ENCODE measurements at places on chromosomes 11 and 22.
A peak's percentile ranks its signal among the peaks of the same experiment; 100 is the strongest.

DNA sequence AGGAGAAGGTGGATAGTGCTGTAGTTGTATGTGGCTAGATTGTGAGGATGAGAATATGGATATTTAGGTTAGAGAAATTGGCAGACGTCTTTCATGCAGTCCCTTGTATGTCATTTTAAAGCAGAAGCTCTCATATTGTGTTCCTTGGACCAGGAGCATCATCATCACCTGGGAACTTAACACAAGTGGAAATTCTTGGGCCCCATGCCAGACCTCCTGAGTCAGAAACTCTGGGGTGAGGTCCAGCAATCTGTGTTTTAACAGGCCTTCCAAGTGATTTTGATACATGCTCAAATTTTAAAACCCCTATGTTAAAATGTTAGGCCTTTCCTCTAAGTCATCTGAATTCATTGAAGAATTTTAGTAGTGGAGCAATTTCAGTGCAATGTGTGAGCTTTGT is 34.8 kb downstream of the JHY start:
- DNase-seq: no peak

DNA sequence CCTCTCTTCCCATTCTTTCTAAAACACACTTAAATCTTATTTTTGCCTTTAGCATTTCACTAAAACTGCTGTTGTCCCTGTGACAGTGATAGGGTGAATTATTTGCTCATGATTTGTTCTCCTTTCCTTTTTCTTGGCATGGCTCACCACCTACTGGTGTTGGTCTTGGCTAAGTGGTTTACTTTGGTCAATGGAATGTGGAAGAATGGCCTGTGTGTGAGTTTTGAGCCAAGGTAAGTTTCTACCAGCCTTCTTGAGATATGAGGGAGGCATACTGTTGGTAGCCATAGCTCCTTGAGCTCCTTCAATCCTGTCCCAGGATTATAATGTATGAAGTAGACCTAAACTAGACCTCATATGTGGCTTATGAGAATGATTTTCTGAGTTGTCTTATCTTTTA is 506.3 kb upstream of the RAG2 start:
- no peak for DNase-seq

- DNase-seq: peak; percentile 9
Observed at GRCh38 chr11:95229199-95229992, 1.6 kb downstream of the SESN3 start.

GRCh38 chr22:37275134-37275533 is 7.2 kb upstream of the CYTH4 start:
- DNase-seq: no peak

- no peak for DNase-seq
Observed at GRCh38 chr11:46389450-46390330, 1.9 kb downstream of the CHRM4 start.

DNA sequence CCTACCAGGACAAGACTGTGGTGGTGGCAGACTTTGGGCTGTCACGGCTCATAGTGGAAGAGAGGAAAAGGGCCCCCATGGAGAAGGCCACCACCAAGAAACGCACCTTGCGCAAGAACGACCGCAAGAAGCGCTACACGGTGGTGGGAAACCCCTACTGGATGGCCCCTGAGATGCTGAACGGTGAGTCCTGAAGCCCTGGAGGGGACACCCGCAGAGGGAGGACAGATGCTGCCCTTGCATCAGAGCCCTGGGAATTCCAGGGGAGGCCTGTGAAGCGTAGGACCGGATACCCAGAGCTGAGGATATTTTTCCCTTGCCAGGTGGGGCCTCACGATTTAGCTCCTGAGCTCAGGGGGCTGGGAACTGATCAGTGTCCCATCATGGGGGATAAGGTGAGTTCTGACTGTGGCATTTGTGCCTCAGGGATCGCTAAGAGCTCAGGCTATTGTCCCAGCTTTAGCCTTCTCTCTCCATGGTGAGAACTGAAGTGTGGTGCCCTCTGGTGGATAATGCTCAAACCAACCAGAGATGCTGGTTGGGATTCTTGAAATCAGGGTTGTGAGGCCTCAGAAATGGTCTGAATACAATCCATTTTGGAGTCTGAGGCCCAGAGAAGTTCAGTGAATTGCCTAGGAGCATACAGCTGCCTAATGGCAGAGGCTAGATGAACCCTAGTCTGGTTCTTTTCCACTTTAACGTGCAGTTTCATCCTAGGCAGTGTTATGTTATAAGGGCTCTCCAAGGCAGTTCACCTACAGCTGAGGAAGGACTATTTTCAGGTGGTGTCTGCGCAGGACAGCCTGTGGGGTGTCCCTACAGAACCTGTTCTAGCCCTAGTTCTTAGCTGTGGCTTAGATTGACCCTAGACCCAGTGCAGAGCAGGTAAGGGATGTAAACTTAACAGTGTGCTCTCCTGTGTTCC is 19.5 kb downstream of the PIK3IP1 start:
- no peak for DNase-seq

GRCh38 chr11:60498853-60499252 is 6.3 kb downstream of the MS4A12 start:
- DNase-seq: no peak

DNA sequence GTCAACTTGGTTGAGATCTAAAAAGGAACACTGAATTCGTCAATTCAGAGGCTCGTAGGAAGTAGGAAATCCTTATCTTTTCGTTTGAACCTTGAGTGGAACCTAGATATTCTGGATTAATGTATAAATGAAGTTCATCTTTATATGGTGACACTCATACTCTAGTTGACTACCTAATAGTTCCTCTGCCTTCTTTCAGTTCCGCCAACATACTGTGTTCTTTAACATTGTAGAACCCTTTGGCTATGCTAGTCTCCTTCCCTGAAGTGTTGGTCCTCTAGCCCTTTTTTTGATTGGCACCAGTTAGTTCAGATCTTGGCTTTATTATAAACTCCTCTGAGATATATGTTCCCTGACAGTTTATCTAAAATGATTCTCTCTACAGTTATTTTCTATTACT is 1.5 kb downstream of the ATM start:
- DNase-seq: no peak

DNA sequence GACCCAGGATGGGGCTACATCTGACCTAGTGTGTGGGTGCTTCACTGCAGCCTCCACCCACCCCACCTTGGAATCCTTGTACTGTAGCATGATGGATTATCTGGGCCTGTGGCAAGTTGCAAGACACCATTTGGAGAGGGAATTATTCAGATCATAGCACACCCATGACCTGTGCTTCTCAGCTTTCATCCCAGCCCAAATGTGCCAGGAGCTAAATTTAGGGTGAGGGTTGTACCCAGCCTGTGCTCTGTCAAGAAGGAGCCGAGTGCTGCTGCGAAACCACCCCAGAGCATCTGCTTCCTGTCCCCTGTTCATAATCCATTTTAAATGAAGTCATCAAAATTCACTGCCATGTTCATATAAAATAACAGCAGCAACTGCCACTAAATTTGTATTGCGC is 394.5 kb downstream of the SHANK2 start:
- DNase-seq: no peak

DNA sequence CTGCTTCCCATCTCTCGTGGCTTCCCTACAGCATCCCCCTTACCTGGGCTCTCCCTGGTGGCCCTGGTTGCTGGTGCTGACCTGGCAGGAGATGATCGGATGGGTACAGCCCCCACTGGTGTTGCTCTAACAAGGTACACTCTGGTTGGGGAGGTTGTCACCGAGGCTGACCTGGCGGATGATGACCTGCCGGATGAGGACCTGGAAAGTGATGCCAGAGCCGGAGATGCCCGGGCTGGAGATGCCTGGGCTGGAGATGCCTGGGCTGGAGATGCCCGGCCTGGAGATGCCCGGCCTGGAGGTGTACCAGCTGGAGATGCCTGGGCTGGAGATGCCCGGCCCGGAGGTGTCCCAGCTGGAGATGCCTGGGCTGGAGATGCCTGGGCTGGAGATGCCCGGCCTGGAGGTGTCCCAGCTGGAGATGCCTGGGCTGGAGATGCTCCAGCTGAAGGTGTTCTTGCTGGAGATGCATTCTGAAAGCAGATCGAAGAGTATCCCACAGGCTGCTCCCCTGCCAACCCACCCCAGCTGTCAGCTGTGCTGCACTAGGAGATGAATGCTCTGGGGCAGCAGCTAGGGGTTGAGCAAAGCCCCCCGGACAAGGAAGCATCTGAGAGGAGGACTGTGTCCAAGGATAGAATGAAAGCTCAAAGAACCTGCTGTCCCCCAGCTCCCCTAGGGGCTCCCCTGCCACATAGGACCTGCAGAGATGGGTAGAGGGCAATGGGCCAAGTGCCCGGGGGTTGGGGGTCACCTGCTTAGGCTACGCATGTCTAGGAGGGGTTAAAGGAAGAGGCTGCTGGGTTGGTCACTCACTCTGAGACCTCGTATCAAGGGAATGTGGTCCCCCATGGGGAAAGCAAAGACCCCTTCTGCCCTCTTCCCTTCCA is 10.6 kb downstream of the TMPRSS13 start:
- no peak for DNase-seq

GRCh38 chr11:87892291-87892690 is 283.0 kb downstream of the RAB38 start:
- DNase-seq: no peak

GRCh38 chr22:48299124-48299523 is 1528.5 kb downstream of the BRD1 start:
- DNase-seq: no peak

DNA sequence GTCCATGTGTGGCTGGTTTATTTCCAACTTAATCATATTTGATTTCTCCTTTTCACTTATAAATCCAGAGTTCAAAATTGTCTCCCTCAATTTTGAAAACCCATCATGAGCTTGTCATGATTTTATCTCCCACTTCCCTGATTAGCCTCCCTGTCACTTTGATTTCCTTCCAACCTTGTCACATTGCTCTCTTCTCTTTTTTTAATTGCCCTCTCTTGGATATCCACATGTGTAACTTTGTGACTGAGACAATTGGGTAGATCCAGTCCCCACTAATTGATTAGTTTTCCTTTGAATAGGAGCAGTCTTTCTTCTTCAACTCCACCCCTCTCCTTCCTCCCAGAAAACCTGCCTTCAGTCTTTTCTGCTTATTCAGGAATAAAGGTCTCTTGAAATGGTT is 2.4 kb downstream of the TEF start:
- no peak for DNase-seq

DNA sequence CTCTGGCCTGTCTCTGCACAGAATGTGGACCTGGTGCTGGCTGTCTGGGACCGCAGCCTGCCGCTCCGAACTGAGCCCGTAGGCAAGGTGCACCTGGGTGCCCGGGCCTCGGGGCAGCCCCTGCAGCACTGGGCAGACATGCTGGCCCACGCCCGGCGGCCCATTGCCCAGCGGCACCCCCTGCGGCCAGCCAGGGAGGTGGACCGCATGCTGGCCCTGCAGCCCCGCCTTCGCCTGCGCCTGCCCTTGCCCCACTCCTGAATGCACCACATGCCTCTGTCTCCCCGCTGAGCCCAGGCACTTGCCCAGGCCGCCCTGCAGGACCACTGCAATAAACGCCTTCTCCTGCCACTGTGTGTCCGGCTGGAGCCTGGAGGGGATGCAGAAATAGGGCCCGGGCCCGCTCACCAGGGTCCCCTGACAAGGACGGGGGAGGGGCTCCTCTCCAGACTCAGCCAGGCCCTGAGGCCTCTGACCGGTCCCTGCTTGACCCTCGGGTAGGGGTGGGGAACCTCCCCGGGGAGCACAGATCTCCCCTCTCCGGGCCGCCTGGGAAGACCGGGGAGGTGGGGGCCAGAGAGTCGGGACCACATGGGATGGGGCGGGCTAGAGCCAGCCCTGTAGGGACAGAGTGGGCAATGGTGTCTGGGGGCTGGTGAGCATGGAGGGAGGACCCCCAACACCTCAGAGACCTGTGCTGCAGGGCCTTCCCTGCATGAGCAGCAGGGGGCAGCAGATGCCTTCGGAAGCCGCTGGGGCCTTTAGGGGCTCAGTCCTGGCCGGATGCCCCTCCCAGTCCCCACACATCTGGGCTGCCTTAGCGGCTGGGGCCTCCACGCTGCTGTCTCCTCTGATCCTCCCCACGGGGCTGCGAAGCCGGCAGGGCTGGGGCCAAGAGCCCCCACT is 1.4 kb upstream of the TNNI2 start:
- peak; percentile 75 for DNase-seq

- DNase-seq: peak; percentile 52
Observed at GRCh38 chr11:107799218-107799859, 59.2 kb downstream of the SLC35F2 start.

DNA sequence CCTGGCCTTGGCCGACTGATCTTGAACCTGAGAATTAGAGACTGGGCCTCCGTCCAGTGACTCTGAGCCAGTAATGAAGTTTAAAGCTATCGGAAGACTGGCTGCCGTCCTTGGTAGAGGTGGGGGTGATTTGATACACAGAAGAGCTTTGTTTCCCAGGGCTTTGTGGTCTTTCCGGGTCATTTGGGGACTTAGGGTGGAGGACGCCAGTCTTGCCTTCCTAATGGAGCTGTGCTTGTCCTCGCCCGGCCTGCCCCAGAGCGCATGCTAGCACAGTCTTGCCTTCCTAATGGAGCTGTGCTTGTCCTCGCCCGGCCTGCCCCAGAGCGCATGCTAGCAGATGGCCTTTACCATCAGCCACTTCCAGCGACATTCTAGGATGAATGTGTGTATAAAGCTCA is 65.8 kb downstream of the ST3GAL4 start:
- DNase-seq: no peak

- DNase-seq: no peak
Observed at GRCh38 chr11:898540-899190, 11.9 kb downstream of the CHID1 start.

GRCh38 chr22:27603800-27604144 is 197.8 kb downstream of the MN1 start:
- DNase-seq: no peak

DNA sequence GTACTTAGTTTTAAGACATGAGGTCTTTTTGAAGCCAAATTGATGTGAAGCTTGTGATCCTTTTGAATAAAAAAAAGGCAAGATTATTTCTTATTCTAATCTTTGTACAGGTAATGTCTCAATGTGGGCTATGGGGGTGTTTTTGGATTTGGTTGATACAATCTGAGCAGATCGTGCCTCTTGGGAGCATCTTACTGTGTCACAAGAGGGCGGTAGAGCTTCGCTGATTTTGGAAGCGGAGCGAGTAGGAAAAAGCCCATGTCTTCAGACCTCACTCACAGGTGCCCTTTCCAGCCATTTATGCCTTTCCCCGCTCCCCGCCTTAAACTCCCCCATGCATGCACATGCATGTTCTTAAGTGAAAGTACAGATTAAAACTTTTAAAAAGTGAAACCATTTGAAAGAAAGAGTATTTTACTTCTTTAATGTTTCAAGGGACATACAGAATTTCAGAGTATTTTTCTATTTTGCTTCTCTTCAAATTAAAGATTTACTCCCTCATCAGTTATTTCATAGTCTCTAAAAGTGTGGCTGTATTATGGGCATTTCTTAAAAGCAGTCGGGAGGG is 18.8 kb downstream of the DDX25 start:
- peak; percentile 57 for DNase-seq

- DNase-seq: no peak
Observed at GRCh38 chr22:17956630-17957029, 67.7 kb downstream of the MICAL3 start.

DNA sequence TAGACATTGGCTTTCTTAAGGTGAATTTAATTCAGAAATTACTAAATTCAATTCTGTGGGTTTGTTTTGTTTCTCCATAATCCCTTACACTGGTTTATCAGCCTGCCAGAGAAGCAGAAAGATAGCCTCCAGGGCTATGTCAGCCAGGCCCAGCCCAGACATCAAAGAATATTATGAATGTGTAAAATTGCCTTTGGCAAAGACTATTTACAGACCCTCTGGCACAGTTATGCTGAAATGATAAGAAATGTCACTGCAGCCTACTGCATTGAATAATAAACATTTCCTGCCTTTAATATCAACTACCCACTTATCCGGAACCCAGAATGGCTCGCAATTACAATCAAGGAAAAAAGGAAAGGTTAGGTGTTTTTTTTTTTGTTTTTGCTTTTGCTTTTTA is 562.5 kb upstream of the LRRC4C start:
- no peak for DNase-seq
